ENCODE measurements at places on chromosomes 12 and 14.
A peak's percentile ranks its signal among the peaks of the same experiment; 100 is the strongest.

GRCh38 chr12:63941166-63941800, 96.8 kb downstream of the SRGAP1 start:
- no peak for DNase-seq

DNA sequence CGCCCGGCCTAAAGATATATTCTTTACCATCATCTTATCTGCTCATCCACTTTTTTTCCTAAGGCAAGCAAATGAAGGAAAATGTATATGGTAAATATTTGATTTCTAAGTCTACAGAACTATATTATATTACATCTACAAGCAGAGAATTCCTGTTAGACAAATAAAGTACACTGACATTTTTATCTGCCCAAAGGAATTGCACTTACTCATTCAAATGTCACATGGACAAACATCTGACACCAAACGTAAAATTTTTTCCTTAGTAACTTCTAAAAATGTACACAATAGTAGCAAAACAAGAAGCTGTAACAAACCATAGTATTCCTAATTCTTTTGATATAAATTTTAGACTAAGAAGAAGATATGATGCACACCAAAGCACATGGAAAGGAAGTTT, 51.0 kb downstream of the SPPL3 start:
- DNase-seq, result no peak

GRCh38 chr14:99789581-99789980, 3.6 kb upstream of the EML1 start:
- no peak for DNase-seq

- DNase-seq, result peak; percentile 53
Measured at GRCh38 chr14:68235011-68235410, 415.4 kb downstream of the RAD51B start.

- DNase-seq, result no peak
Measured at GRCh38 chr12:1821805-1822204, 1.4 kb downstream of the LRTM2 start.

DNA sequence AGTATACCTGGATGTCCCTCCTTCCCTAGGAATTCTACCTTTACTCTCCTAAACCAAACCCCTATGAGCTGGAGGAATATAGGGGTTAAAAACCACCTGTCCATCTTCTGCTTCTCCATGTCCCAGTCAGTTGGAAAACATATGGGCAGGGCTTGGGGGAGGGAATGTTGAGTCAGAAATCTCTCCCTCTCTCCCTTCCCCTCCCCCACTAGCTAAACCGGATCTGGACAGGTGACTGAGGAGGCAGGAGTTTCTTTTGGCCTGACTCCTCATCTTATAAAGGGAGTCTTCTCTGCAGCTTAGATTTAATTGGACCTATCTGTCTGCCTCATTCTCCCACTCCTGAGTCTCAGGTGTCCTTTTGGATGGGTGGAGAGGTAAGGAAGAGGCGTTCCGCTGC, 6.1 kb downstream of the ERBB3 start:
- DNase-seq, result no peak

- no peak for DNase-seq
Measured at GRCh38 chr14:23376482-23377197, at the start of gene CMTM5. Gene CMTM5 (plus strand): TSS chr14:23377046. CDS start chr14:23377252, 206 bp downstream.

DNA sequence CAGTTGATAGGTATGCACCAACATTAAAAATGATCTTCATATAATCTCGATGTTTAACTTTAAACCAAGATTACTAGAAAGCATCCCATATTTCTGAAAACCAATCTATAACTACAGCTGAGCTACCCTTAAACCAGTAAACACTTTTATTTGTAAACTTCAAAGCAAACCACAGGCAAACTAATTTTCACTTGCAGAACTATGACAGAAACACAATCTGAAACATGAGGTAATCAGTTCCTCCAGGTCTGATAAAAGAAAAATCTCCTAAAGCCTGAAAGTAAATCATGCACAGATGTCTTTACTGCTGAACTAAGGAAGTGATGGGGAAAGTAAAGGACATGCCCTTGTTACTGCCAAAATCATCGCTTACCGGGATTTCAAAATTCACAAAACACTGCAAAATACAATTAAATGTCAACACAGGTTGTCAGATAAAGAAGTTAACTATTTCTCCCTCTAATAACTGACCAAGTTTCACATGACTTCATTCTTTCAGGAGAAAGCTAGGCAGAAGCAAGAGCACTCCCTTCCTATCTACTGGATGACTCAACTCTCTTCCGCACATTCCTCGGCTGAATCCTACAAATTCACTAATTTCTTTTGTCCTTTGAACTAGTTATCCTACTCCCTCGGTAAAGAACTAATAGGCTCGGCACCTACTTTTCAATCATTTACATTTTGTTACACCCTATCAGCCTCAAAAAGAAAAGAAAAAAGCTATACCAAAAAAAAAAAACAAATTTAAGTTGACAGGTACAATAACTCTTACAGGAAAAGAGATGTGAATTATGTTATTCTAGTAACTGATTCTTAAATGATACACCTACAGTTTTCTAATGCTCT, 1.4 kb downstream of the EEA1 start:
- peak; percentile 87 for DNase-seq

GRCh38 chr14:79809849-79810612, 401.3 kb downstream of the DIO2 start:
- peak; percentile 21 for DNase-seq

GRCh38 chr12:106190581-106190980, 51.8 kb upstream of the NUAK1 start:
- DNase-seq, result no peak

- no peak for DNase-seq
Measured at GRCh38 chr12:4239746-4240145, 33.8 kb upstream of the CCND2 start.

- DNase-seq, result no peak
Measured at GRCh38 chr12:38875586-38876228, 29.7 kb downstream of the CPNE8 start.

GRCh38 chr12:75848431-75848925, 183.1 kb downstream of the PHLDA1 start:
- DNase-seq, result no peak

GRCh38 chr12:119869720-119870119, 7.4 kb downstream of the CIT start:
- peak; percentile 79 for DNase-seq

GRCh38 chr12:109065154-109065852, 12.9 kb downstream of the USP30 start:
- DNase-seq, result no peak

- DNase-seq, result no peak
Measured at GRCh38 chr14:68726093-68726695, 66.7 kb downstream of the ZFP36L1 start.

DNA sequence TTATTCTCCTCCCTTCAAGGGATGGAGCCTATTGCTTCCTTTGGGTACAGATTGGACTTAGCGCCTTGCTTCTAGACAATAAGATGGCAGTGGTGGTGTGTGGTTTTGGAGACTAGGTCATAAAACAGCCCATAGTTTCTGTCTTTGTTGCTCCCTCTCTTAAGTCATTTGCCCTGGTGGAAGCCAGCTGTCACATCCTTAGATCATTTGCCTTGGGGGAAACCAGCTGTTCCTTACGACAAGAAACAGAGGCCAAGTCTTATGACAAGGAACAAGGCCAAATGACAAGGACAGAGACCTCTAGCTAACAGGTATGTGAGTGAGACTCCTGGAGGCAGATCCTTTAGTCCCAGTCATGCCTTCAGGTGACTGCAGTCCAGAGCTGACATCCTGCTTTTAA, 9.2 kb upstream of the PALS1 start:
- no peak for DNase-seq

GRCh38 chr14:50944647-50945413, 547 bp upstream of the PYGL start:
- peak; percentile 71 for DNase-seq

DNA sequence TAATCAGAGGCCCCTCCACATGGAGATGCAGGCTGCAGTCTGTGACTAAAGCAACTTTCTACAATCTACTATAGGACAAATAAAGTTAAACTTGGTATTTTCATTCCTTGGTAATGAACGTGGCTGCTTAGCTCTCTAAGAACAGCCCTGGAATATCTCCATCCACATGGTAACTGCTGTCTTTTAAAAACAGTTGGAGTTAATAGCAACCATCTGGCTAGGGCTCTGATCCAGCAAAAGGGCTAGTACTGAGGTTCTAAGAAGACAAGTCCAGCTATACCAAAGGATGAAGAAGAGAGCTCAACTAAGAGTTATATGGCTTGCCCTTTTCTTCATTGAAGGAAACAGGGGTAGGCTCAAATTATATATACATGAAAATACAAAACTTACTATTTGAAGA, 920.1 kb downstream of the FLRT2 start:
- no peak for DNase-seq

- DNase-seq, result no peak
Measured at GRCh38 chr12:3704512-3705353, 48.2 kb downstream of the CRACR2A start.

DNA sequence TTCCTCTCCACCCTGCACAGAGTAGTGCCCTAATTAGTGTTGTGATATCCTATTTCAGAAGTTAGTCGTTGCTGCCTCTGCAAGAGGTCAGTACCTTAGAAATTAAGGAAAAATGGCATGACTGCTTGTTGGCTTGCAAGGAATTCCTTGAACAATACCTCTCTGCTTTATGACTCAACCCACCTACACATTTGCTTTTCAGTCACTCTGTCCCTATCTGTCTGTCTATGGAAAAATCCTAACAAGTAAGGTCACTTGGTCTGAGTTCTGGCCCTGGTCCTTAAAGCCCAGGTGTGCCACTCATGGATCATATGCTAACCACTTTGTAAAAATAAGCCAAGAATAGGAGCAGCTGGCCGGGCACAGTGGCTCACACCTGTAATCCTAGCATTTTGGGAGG, 116.4 kb upstream of the ATF1 start:
- DNase-seq, result no peak

- no peak for DNase-seq
Measured at GRCh38 chr12:45872446-45872845, 117.9 kb downstream of the SCAF11 start.

DNA sequence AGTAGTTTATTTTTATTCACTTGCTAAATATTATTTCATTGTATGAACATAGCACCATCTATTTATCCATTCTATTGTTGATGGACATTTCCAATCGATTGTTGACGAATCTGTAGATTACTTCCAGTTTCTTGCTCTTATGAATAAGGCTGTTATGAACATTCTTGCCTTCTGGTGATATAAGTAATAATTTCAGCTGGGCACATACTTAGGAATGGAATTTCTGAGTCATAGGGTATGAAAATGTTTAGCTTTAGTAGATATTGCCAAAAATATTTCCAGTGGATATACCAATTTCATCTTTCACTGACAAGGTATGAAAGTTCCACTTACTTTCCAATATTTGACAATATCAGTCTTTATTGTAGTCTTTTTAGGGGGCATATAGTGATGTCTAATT, 468.5 kb downstream of the ETNK1 start:
- DNase-seq, result no peak

GRCh38 chr14:93838238-93838637, 50.0 kb upstream of the PRIMA1 start:
- no peak for DNase-seq

- DNase-seq, result no peak
Measured at GRCh38 chr14:32102152-32102787, 25.2 kb downstream of the ARHGAP5 start.

GRCh38 chr12:58459191-58459590, 461.1 kb downstream of the LRIG3 start:
- DNase-seq, result no peak

DNA sequence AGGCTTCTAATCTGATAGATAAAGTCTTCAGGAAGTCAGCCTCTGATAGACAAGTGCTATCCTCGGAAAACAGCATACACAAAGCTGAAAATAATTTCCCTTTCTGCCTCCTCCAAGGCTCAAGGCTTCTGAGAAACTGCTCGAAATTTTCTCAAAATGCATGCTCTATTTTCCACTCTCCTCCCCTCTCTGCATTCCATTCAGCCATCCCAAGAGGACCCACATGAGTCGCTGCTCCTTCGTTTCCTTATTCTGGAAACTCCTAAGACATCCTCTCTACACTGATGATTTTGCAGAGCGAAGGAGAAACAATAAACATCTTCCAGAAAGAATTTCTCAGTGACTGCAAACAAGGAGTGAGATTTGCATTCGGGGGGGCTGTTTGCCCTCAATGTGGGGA, 92.2 kb upstream of the SFSWAP start:
- DNase-seq, result no peak

All from foreskin keratinocyte (primary cell).